ENCODE measurements at places on chromosomes 2 and 18. TPM values are rescaled to one million over a fixed set of nuclear protein-coding genes. Genes with fewer than 3 reads are reported as not detected.

GRCh38 chr2:173079973-173080860 is 4.6 kb downstream of the MAP3K20 start:
- no peak for DNase-seq

The SDC1 gene
- 25.1 TPM for total RNA-seq

DNA sequence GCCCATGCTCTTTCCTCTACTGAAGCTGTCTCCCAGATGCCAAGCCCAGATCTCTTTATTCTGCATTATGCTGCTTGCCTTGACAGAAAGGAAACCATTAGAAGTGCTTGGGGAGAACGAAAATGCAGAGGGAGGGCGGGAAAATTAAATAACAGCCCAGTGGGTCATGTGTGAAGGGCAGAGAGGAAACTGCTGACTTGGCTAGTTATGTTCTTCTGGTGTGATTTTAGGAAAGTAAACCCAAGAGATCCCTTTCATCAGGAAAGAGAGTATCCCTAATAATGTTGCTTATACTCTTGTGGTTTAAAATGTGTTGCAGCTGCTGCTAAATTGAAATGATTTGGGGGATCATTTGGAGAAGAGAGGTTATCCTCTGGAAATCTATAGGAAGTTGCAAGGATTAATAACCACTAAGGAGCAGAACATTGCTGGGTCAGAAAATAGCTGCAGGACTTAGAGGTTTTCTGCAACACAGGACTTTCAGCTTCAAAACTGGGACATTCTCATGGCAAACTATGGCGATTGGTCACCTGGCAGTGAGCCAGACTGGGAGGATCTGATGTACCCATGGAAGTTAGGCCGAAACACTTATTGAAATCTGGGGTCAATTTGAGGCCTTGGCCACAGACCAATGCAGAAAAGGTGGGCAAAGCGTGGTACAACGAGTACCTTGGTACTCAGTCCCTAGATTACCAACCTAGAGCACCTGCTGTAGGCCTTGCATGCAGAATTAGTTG is 172.2 kb downstream of the TMEM247 start:
- no peak for DNase-seq

The TLX2 gene
- 2.5 TPM for total RNA-seq

- no peak for DNase-seq
Observed at GRCh38 chr2:236672606-236673005, 103.0 kb downstream of the ACKR3 start.

DNA sequence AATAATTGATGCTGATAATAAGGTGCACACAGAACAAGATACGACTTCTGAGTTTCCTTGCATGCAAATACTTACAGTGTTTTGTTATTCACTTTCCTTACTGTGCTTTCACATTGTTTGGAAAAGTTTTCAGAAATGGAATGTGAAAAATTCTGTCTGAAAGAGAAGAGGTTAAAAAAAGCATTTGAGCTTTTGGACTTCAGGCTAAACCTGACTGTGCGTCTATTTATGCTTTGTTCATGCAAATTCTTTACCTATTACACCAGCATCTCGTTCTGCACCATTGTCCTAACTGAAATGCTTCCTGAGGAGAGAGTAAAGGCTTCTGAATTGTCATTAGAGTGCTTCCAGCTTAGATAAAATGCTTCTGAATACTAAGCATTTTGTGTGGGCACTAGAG is 61.4 kb downstream of the LHCGR start:
- DNase-seq: no peak

GRCh38 chr2:150209746-150210145 is 277.7 kb downstream of the RND3 start:
- DNase-seq: no peak

- no peak for DNase-seq
Observed at GRCh38 chr2:42249284-42249683, 80.1 kb downstream of the EML4 start.

GRCh38 chr2:127577973-127578372 is 42.5 kb downstream of the MYO7B start:
- DNase-seq: peak; percentile 65

The SAG gene
- total RNA-seq: not detected

The RGPD8 gene
- not detected for total RNA-seq

The ITGA4 gene
- total RNA-seq: 176 TPM

GRCh38 chr2:230877759-230878598 is 13.2 kb downstream of the ITM2C start:
- DNase-seq: peak; percentile 69

DNA sequence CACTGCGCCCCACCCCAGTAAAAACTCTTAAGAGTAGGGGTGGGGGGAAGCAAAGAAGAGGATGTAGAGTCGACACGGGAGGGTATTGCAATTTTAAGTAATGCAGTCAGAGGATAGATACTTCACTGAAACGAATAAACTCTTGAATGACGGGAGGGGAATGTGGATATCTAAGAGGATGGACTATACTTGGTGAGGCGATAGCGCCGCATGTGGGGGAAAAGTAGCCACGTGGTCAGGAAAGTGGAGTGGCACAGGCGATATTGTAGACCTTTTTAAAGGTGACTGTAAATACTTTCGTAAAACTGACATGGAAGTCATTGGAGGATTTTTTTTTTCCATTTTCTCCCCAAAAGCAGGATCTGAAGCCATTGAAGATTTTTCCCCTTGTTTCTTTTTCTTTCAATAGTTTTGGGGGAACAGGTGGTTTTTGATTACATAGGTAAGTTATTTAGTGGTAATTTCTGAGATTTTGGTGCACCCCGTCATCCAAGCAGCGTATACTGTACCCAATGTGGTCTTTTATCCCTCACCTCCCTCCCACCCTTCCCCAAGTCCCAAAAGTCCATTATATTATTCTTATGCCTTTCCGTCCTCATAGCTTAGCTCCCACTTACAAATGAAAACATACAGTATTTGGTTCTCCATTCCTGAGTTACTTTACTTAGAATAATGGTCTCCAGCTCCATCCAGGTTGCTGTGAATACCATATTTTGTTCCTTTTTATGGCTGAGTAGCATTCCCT is 13.8 kb downstream of the CLK1 start:
- DNase-seq: no peak

DNA sequence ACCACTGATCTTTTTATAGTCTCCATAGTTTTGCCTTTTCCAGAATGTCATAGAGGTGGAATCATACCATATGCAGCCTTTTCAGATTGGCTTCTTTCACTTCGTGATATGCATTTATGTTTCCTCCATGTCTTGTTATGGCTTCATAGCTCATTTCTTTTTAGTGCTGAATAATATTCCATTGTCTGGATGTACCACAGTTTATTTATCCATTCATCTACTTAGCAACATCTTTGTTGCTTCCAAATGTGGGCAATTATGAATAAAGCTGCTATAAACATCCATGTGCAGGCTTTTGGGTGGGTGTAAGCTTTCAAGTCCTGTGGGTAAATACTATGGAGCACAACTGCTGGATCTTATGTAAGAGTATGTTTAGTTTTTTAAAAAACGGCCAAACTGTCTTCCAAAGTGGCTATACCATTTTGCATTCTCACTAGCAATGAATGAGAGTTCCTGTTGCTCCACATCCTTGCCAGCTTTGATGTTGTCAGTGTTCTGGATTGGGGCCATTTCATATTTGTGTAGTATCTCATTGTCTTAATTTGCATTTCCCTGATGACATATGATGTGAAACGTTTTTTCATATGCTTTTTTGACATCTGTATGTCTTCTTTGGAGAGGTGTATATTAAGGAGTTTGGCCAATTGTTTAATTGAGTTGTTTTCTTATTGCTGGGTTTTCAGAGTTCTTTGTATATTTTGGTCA is 20.6 kb downstream of the STPG4 start:
- peak; percentile 27 for DNase-seq

GRCh38 chr2:119173556-119174060 is 15.1 kb upstream of the C1QL2 start:
- DNase-seq: no peak

The MYO1B gene
- not detected for total RNA-seq

DNA sequence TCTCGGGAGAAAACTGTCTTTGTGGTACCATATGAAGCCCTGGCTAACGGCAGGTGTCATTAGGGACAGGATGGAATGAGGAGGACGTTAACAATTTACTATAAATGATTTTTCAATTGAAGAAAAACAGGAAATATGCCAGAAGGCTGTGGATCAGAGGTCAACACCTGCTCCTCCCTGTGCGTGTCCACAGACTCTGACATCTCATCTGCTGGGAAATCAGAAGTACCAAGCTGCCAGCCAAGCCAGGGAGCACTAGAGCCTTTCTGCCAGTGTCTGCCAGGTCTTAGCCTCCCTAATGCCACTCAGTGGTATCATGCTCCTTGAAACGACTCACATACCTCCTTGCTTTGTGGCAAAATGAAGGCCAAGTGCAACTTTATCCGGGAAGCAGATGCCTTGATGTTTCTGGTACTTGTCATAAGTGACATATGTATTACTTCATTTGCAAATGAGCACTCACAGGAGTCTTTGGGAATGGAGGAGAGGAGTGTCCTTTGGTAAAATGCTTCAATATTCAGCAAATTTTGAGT is 541.1 kb downstream of the SATB2 start:
- no peak for DNase-seq

GRCh38 chr2:125471963-125472362 is 1184.0 kb upstream of the GYPC start:
- peak; percentile 52 for DNase-seq

GRCh38 chr2:181218401-181218821 is 238.0 kb downstream of the UBE2E3 start:
- DNase-seq: no peak

DNA sequence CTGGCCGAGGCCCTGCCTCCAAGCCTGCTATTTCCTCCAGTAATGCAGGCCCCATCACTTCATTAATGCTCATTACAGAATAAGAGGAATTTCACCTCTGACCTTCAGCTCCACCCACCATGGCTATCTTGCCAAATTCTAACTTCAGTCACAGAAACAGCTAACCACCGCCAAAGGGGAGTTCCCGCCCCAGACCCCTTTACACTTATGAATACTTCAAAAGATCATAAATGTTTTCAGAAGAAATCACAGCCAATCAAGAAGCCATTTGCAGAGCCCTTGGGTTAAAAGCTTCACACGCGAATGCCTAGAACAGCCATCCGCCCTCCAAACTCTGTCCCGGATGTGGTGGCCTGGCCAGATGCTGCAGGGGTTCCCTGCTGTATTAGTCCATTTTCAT is 73.8 kb upstream of the TWIST2 start:
- peak; percentile 34 for DNase-seq

DNA sequence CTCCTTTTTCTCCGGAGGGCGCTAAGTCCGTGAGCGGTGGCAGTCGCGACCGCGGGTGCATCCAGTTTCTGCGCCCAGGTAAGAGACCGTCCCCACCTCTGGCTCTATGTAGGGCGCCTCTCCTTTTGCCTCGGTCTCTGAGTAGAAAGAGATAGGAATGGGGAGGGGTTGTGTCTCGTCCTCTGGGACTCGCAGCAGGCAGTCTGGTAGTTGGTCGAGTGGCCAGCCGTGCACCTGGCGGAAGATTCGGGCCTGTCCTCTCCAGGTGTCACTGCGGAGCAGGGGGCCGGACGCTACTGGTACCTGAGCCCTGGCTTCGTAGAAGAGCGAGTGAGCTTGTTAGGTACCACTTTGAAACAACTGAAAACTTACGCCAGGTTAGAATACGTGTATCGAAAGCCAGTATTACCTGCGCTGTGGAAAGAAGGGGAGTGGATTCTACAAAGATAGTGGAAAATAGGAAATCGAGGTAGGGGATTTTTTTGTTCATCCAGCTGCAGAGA is 403 bp downstream of the MAP2 start:
- DNase-seq: no peak

The SERPINB10 gene
- not detected for total RNA-seq

DNA sequence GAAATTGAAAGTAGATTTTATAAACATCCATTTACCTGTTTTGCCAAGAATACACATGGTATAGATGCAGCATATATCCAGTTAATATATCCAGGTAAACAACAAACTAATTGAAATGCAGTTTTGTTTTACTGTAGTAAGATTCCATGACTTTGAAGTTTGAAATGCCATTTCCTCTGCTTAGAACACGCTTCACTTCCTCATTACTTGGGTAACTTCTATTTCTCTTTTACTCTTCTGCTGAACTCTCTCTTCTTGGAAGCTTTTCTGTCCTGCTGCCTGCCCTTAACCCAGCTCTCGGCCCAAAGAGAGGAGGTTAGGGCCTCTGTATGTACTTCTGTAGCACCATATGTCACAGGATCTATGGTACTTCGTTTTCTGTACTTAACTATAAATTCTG is 14.1 kb upstream of the IL1RL2 start:
- no peak for DNase-seq

- DNase-seq: no peak
Observed at GRCh38 chr2:26527726-26528585, 50.0 kb upstream of the OTOF start.

The POTEE gene
- total RNA-seq: 1.5 TPM

The CD8B2 gene
- total RNA-seq: not detected

DNA sequence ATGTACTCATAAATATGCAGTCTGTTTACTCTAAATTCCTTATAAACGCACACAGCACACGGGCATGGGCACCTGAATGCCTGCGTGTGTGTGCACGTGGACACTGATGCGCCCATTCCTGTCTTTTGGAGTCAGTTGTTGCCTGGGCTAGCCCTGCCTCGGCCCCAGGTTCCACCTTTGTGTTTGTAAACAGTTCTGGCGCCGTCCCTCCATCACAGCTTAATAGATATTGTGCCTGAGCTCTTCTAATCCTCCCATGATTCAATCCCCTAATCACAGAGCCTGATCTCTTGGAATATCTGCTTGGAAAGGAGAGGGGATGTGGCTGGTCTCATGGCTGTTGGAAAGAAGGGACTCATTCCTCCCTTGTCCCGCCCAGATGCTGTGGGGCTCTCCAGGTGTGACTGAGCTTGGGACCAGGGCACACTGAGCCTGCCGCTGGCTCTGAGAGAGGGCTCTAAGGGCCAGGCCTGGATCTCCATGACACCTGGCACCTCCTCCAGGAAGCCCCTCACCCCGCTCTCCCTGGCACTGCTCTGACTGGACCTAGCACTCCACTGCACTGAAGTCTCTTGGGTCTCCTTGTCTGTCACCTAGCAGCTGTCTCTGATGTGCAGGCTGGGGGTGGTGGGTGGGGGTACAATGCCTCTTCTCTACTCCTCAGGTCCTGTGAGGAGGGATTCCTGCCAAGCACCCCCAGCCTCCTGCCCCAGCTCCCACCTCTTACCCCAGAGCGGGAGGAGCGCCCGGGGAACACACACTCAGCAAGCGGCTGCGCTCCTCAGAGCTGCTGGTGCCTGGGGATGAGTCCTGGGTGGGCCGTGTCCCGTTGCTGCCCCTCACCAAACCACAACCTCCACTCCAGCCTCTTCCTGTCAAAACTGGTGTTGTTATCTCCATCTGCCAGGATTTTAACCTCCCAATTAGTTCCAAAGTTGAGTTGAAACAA is 181.3 kb downstream of the INHBB start:
- no peak for DNase-seq

GRCh38 chr2:119914266-119914665 is 98.6 kb upstream of the EPB41L5 start:
- DNase-seq: no peak

All from Karpas-422 (cell line).